Astrocyte (in vitro differentiated cells and primary cell): ENCODE measurements at places on chromosomes 7 and 10. TPM values are rescaled to one million over a fixed set of nuclear protein-coding genes. Genes with fewer than 3 reads are reported as not detected.

DNA sequence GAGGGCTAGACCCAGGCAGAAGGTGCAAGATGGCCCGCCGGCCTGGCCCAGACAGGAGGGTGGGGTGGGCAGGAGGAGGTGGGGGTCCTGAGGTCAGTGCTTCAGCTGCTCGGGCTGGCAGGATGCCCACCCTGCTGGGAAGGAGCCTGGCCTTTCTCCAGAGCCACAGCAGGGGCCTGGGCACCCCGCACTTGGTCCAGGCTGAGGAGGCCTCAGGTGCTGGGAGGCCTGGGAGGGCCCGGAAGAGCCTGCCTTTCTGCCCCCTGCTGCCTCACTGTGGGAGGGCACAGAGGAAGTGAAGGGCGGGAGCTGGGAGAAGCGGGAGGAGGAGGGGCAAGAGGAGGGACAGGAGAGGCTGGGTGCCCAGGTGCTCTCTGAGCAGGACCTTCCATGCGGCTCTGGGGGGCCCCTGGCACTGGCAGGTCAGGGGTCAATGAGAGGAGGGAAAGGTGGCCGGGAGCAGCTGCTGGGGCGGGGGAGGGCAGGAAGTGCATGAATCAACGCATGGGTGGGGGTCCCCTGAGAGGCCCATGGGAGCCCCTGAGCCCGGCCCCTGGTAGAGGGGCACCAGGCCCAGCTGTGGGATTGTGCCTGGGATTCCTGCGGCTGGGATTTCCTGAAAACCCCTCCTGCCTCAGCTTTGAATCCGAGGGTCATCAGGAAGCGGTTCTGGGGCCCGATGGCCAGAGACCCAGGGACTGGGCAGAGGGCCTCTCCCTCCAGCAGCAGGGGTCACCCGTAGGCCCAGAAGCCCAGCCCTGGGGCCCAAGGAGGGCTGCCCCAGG, 49.9 kb downstream of the PWWP2B start:
- no peak for DNase-seq

GRCh38 chr7:54888067-54888733, 129.2 kb upstream of the SEC61G start:
- DNase-seq = no peak

DNA sequence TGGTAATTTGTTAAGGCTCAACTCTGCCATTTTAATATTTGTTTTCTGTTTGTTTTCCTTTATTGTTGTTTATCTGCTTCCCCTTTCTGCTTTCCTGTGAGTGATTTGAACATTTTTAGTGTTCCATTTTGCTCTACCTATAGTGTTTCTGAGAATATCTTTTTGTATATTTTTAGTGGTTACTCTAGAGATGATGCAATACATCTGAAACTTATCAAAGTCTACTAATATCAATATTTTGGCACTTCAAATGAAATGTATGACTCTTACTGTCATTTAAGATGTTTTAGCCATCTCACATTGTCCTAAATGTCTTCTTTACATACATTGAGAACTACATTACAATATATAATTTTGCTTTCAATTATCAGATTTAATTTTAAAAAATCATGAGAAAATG, 98.9 kb downstream of the PLXDC2 start:
- DNase-seq = no peak

GRCh38 chr7:75861636-75862035, 17.2 kb upstream of the RHBDD2 start:
- DNase-seq = no peak

- DNase-seq = peak; percentile 25
Measured at GRCh38 chr7:31443457-31443856, 70.4 kb upstream of the ITPRID1 start.

GRCh38 chr7:70940597-70940996, 191.3 kb upstream of the GALNT17 start:
- no peak for DNase-seq

- DNase-seq = no peak
Measured at GRCh38 chr7:99825873-99826272, 1.9 kb upstream of the CYP3A43 start.

Gene HMX3
- total RNA-seq = not detected in 2 replicates

Gene TMEM26
- total RNA-seq = 0.18 and 0.31 TPM in 2 replicates

Gene SSBP1
- 138 and 146 TPM in 2 replicates for total RNA-seq

Gene MRLN
- not detected in 2 replicates for total RNA-seq

Gene SAMD9L
- total RNA-seq = 45.2 and 55.6 TPM in 2 replicates

Gene PIK3AP1
- total RNA-seq = 6.7 and 9.3 TPM in 2 replicates
